ENCODE measurements at places on chromosomes 3 and 15. TPM values are rescaled to one million over a fixed set of nuclear protein-coding genes. Genes with fewer than 3 reads are reported as not detected.
A peak's percentile ranks its signal among the peaks of the same experiment; 100 is the strongest.

Gene KIF23
- 1.2 TPM for polyA plus RNA-seq

Gene NMB
- polyA plus RNA-seq, result 6.4 TPM

GRCh38 chr3:38019658-38020341, 9.6 kb downstream of the PLCD1 start:
- H3K4me3 ChIP-seq, result no peak overlapping the region
- H3K36me3 ChIP-seq, result peaks cover 47% of the 10 kb centered on the region
- no peak overlapping the region for H3K27ac ChIP-seq
- H3K27me3 ChIP-seq, result no peaks in the 10 kb centered on the region
- no peak for DNase-seq
- H3K4me1 ChIP-seq, result peaks cover 25% of the 10 kb centered on the region

DNA sequence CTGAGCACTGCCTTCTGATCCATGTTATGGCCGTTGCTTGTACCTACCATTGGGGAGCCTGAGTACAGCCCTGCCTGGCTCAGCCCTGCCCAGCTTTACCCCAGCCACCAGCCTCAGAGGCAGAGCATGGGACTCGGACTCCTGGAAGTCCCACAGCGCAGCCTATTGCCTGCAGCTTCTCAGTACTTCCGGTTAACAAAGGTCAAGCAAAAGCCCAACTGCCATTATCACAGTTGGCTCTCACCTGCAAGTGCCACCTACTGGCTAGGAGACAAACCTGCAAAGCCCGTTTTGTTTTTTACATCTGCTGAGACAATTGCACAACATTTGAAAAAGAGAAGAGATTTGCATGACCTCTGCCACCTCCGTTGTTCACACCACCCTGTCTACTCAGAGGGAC, 1081.7 kb downstream of the NAALADL2 start:
- H3K27ac ChIP-seq, result no peak overlapping the region
- H3K4me3 ChIP-seq, result no peak overlapping the region
- no peak for DNase-seq

- peaks cover 16% of the 10 kb centered on the region for H3K36me3 ChIP-seq
- H3K27ac ChIP-seq, result no peak overlapping the region
- H3K4me1 ChIP-seq, result no peaks in the 10 kb centered on the region
- H3K27me3 ChIP-seq, result no peaks in the 10 kb centered on the region
- H3K4me3 ChIP-seq, result no peak overlapping the region
Measured at GRCh38 chr3:16437640-16438039, 75.9 kb downstream of the RFTN1 start.

DNA sequence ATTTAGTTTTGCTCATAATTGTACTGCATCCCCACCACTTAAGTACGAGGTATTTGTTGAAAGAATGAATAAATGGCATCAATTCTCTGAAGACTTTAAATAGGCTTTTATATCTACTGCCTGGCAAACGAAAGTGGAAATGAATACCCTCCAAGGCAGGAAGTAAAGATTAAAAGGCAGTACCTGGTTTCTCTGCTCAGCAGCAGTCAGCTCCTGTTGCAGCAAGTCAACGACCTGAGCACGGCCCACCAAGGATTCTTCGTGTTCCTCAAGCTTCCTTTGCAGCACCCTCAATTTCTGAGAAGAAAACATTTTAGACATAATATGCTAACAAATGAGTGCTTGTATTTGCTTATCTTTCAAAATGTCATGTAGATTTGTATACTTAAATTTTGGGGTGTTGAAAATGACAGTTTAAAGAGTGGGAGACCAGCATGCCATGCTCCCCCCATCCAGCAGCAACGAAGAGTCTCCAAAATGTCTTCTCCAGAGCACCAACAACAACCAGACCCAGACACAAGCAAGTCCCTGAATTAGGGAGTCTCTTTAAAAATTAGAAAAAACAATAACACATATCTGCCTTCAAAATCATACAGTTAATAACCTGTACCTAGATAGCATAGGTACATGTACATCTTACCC, 31.2 kb downstream of the GOLGB1 start:
- H3K27me3 ChIP-seq, result no peaks in the 10 kb centered on the region
- H3K4me3 ChIP-seq, result peak overlapping the region; percentile 58
- DNase-seq, result no peak
- H3K27ac ChIP-seq, result peak overlapping the region; percentile 65
- H3K4me1 ChIP-seq, result peaks cover 9% of the 10 kb centered on the region

Gene CLDN1
- not detected for polyA plus RNA-seq

GRCh38 chr3:7075117-7075516, 214.2 kb downstream of the GRM7 start:
- H3K36me3 ChIP-seq, result no peaks in the 10 kb centered on the region
- H3K4me1 ChIP-seq, result no peaks in the 10 kb centered on the region
- no peaks in the 10 kb centered on the region for H3K27me3 ChIP-seq

- no peak overlapping the region for H3K27ac ChIP-seq
- H3K27me3 ChIP-seq, result no peaks in the 10 kb centered on the region
- no peaks in the 10 kb centered on the region for H3K4me1 ChIP-seq
- H3K36me3 ChIP-seq, result no peaks in the 10 kb centered on the region
Measured at GRCh38 chr3:31278532-31278931, 254.2 kb upstream of the STT3B start.

Gene CCNB2
- polyA plus RNA-seq, result 15.9 TPM

Gene ZNF502
- polyA plus RNA-seq, result 2.2 TPM

- H3K27me3 ChIP-seq, result no peaks in the 10 kb centered on the region
- H3K4me1 ChIP-seq, result no peaks in the 10 kb centered on the region
- no peak overlapping the region for H3K4me3 ChIP-seq
- no peak for DNase-seq
- H3K27ac ChIP-seq, result no peak overlapping the region
Measured at GRCh38 chr3:65873028-65873427, 165.7 kb downstream of the MAGI1 start.

Gene SPINK8
- polyA plus RNA-seq, result not detected

DNA sequence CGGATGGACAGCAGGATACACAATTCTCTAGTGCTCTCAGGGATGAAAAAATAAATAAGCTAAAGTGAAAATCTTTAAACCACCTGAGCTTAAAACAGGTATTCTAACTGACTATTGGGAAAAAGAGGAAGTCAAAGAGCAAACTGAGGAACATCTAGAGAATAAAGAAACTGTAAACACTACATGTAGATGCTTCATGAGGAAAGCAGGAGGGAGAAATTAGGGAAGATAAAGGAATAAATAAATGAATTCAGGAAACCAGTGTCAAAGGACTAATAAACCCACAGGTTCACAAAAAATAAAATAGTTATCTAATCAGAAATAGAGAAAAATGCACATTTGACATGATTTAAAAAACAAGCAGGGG, 525 bp upstream of the MCCC1 start:
- H3K36me3 ChIP-seq, result no peaks in the 10 kb centered on the region
- no peak for DNase-seq
- H3K4me1 ChIP-seq, result peaks cover 25% of the 10 kb centered on the region
- no peaks in the 10 kb centered on the region for H3K27me3 ChIP-seq
- H3K4me3 ChIP-seq, result peak overlapping the region; percentile 93

- no peaks in the 10 kb centered on the region for H3K27me3 ChIP-seq
- no peaks in the 10 kb centered on the region for H3K4me1 ChIP-seq
- peaks cover 21% of the 10 kb centered on the region for H3K36me3 ChIP-seq
- DNase-seq, result no peak
- H3K27ac ChIP-seq, result no peak overlapping the region
Measured at GRCh38 chr15:28289694-28290463, 32.1 kb downstream of the HERC2 start.

DNA sequence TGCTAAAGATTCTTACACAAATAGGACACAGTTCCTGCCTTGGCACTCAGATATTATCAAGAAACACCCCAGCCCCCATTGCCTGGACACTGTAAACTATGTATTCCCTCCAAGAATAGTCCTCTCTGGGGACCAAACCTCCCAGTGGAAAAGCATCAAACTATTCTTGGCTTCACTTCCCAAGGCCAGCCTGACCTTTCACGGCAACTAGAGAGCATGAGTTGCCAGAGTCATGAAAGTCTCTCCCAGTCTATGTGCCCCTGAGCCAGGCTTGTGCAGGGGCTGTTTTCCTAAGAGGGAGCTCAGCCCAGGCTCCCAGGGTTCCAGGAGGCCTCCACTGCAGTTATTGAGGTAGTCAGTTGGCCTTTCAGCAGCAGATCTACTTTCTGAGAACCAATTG, 251.9 kb upstream of the TGFBR2 start:
- peaks cover 5% of the 10 kb centered on the region for H3K27me3 ChIP-seq
- peak overlapping the region; percentile 9 for H3K27ac ChIP-seq
- H3K4me1 ChIP-seq, result peaks cover 56% of the 10 kb centered on the region
- H3K36me3 ChIP-seq, result no peaks in the 10 kb centered on the region
- peak overlapping the region; percentile 55 for H3K4me3 ChIP-seq

GRCh38 chr3:141810161-141810560, 47.0 kb downstream of the GRK7 start:
- H3K36me3 ChIP-seq, result no peaks in the 10 kb centered on the region
- no peak overlapping the region for H3K27ac ChIP-seq
- peaks cover 2% of the 10 kb centered on the region for H3K27me3 ChIP-seq
- H3K4me1 ChIP-seq, result no peaks in the 10 kb centered on the region

DNA sequence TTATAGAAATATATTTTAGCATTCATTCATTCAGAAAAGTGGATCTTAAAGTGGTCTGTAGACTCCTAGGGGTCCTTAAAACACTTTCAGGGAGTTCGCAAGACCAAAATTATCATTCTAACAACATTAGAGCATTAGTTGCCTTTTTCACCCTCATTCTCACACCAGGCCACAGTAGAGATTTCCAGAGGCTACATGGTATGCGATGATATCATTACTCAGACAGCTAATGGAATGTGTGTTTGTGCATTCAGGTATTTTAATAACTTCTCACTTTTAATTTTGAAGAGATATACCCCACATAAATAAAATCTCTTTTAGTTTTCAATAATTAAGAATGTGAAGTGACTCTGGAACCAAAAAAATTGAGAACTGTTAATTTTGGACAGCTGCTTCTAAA, 206.9 kb downstream of the NSUN3 start:
- H3K4me1 ChIP-seq, result no peaks in the 10 kb centered on the region
- H3K36me3 ChIP-seq, result no peaks in the 10 kb centered on the region
- no peak overlapping the region for H3K4me3 ChIP-seq
- no peak overlapping the region for H3K27ac ChIP-seq
- H3K27me3 ChIP-seq, result no peaks in the 10 kb centered on the region

Gene SLC9C1
- polyA plus RNA-seq, result not detected

- H3K27me3 ChIP-seq, result no peaks in the 10 kb centered on the region
- no peak for DNase-seq
- H3K4me1 ChIP-seq, result no peaks in the 10 kb centered on the region
- H3K4me3 ChIP-seq, result no peak overlapping the region
Measured at GRCh38 chr3:148903022-148903442, 37.9 kb downstream of the CPA3 start.

- H3K36me3 ChIP-seq, result no peaks in the 10 kb centered on the region
- no peaks in the 10 kb centered on the region for H3K4me1 ChIP-seq
- H3K4me3 ChIP-seq, result no peak overlapping the region
Measured at GRCh38 chr15:38054488-38054887, 120.0 kb downstream of the TMCO5A start.

- peaks cover 35% of the 10 kb centered on the region for H3K4me1 ChIP-seq
- H3K27ac ChIP-seq, result no peak overlapping the region
- no peak for DNase-seq
- no peak overlapping the region for H3K4me3 ChIP-seq
Measured at GRCh38 chr3:71104121-71104541, 479.4 kb downstream of the FOXP1 start.

- no peaks in the 10 kb centered on the region for H3K36me3 ChIP-seq
- peak overlapping the region; percentile 79 for H3K27ac ChIP-seq
- DNase-seq, result no peak
Measured at GRCh38 chr15:101244036-101244781, 7.6 kb downstream of the CHSY1 start.

DNA sequence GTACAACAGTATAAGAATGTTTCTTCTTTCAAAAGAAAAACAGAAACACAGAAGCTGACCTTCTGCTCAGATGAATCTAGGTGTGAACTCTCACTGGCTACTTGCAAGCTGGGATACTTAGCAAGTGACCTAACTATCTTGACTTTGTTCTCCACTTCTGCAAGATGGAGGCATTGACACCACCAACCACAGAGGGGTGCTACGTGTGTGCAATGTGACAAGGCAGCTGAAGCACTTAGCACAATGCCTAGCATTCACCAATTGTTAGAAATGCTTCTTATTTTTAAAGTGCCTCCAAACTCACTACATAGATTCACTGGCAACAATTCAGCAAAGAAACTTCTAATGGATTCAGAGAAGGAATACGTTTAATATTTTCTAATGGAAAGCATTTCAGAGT, 331.4 kb upstream of the WNT5A start:
- H3K4me1 ChIP-seq, result no peaks in the 10 kb centered on the region
- H3K27ac ChIP-seq, result no peak overlapping the region
- DNase-seq, result no peak
- H3K27me3 ChIP-seq, result no peaks in the 10 kb centered on the region

GRCh38 chr3:133593243-133593642, 19.8 kb downstream of the CDV3 start:
- peaks cover 15% of the 10 kb centered on the region for H3K36me3 ChIP-seq
- peaks cover 4% of the 10 kb centered on the region for H3K4me1 ChIP-seq
- no peak for DNase-seq
- H3K4me3 ChIP-seq, result no peak overlapping the region

- DNase-seq, result no peak
- peak overlapping the region; percentile 38 for H3K4me3 ChIP-seq
- H3K27me3 ChIP-seq, result no peaks in the 10 kb centered on the region
- peaks cover 5% of the 10 kb centered on the region for H3K36me3 ChIP-seq
- H3K27ac ChIP-seq, result peak overlapping the region; percentile 41
Measured at GRCh38 chr3:152328841-152329240, 60.1 kb downstream of the MBNL1 start.

Gene XCR1
- polyA plus RNA-seq, result not detected

GRCh38 chr3:127762077-127762786, 60.1 kb downstream of the MGLL start:
- no peaks in the 10 kb centered on the region for H3K36me3 ChIP-seq
- H3K4me1 ChIP-seq, result no peaks in the 10 kb centered on the region
- no peak for DNase-seq
- no peak overlapping the region for H3K4me3 ChIP-seq
- H3K27me3 ChIP-seq, result no peaks in the 10 kb centered on the region
- no peak overlapping the region for H3K27ac ChIP-seq

Gene SEMA3G
- 5.4 TPM for polyA plus RNA-seq

DNA sequence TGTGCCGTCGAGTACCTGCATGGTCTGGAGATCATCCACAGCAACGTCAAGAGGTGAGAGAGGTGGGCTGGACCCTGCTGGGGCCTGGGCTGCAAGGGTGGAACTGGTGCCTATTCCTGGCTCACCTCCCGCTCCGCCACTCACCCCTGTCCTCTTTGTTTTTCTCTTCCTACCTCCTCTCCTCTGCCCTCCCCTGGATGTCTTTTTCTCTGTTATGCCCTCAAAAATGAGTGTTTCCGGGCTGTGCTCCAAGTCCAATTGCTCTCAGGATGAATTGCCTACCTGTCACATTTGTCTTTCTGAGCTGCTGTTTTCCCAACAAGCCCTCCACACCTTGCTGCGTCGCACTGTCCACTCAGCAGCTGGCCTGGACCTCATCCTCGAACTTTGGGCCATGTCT, 28.5 kb upstream of the TATDN2 start:
- peaks cover 16% of the 10 kb centered on the region for H3K36me3 ChIP-seq
- no peaks in the 10 kb centered on the region for H3K27me3 ChIP-seq
- H3K4me1 ChIP-seq, result peaks cover 31% of the 10 kb centered on the region
- no peak overlapping the region for H3K4me3 ChIP-seq

Gene DIPK2A
- 13.0 TPM for polyA plus RNA-seq

Measured in CD4-positive, CD25-positive, alpha-beta regulatory T cell (primary cell).